ENCODE measurements at places on chromosomes 4 and X.

DNA sequence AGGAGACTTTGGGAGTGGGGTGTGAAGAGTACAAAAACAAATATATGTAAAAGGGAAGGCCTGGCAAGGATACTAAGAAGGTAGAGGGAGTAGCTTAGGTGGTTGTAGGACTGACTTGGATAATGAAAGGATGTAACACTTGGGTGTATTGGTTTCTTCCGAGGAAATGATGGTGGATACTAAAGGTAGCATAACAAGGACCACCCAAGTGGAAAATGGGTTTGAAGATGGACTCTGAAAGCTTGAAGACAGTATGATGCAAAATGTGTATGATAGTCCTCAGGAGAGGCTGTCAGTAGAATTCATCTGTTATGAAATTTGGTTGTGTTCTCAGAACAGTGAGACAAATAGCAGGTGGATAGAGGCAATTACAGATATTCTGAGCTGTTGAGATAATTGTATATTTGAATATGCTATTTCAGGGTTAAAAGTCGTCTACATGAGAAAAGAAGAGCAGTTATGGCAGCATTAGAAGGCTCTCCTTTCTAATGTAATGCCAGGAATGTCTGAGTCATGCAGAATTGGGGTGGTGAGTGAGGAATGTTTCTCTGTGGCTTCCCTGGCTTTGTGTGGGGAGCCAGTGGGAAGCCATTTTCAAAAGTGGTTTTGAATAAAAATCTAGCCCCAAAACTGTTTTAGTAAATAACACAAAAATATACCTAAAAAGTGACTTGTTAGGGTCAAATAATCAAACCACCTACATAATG, 75.6 kb downstream of the FHIP1A start:
- DNase-seq: no peak

- no peak for DNase-seq
Observed at GRCh38 chr4:187940299-187940698, 55.3 kb upstream of the ZFP42 start.

- no peak for DNase-seq
Observed at GRCh38 chr4:53943345-53944085, 120.9 kb downstream of the CHIC2 start.

- DNase-seq: no peak
Observed at GRCh38 chr4:173057901-173058300, 110.7 kb upstream of the GALNT7 start.

DNA sequence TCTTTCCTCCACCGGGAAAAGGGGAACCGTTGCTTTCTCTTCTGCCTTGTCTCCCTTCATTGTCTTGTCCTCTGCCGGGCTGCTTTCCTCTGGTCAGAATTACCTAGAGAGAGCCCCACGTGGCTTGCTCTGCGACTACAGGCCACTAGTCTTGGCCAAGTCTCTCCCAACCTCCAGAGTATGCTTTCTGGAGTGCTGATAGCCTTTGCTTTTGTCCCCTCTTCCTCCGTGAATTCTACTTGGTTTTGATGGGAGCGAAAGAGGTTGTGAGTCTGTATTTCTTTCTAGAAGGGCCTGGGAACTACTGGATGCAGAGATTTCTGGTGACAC, 5.3 kb upstream of the POU4F2 start:
- no peak for DNase-seq

DNA sequence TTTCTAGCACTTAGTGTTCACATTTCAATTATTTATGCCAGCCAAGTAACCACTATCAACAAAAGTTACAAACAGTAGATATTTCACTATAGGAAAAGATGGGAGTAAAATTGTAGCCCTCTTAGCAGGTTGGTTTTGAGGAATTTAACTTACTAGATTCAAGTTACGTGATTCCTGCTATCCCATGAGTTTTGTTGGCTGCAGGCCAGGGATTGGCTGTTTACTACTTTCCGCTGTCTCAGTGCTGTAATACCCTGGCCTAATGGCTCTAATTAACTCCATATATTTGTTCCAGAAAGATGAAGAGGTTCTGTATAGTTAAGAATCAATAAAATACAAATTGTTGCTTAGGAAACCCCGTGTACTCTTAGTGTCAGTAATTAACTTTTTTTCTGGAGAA, 55.5 kb upstream of the MAGED1 start:
- DNase-seq: no peak

- peak; percentile 35 for DNase-seq
Observed at GRCh38 chrX:136767104-136767941, 13.4 kb downstream of the ARHGEF6 start.

GRCh38 chrX:80808881-80809411, 731 bp downstream of the BRWD3 start:
- DNase-seq: peak; percentile 31

- DNase-seq: no peak
Observed at GRCh38 chrX:15399962-15400391, 15.8 kb upstream of the VEGFD start.

DNA sequence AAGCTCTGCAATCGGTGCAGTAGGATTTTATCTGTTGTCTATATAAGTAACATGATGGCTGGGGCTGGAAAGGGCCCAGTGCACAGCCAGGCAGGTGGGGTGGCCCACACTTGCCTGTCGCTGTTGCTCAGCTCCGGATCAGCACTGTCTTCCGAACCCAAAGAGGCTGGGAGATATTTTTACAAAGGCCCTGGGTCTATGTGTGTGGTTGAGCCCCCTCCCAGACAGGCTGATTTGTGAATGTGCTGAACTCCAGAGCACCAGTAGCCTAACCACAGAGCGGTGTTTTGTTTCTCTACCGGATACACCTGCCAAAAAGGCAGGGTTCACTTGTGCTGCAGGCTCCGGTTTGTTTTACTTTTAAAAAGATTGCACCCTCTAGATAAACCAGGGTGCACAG, 33.5 kb upstream of the CHRNA9 start:
- DNase-seq: peak; percentile 80

- DNase-seq: no peak
Observed at GRCh38 chrX:69019073-69019890, 146.0 kb downstream of the PJA1 start.

GRCh38 chr4:83172371-83172770, 57.8 kb upstream of the PLAC8 start:
- DNase-seq: no peak

GRCh38 chrX:150361777-150362351, 1.3 kb upstream of the MAMLD1 start:
- no peak for DNase-seq

DNA sequence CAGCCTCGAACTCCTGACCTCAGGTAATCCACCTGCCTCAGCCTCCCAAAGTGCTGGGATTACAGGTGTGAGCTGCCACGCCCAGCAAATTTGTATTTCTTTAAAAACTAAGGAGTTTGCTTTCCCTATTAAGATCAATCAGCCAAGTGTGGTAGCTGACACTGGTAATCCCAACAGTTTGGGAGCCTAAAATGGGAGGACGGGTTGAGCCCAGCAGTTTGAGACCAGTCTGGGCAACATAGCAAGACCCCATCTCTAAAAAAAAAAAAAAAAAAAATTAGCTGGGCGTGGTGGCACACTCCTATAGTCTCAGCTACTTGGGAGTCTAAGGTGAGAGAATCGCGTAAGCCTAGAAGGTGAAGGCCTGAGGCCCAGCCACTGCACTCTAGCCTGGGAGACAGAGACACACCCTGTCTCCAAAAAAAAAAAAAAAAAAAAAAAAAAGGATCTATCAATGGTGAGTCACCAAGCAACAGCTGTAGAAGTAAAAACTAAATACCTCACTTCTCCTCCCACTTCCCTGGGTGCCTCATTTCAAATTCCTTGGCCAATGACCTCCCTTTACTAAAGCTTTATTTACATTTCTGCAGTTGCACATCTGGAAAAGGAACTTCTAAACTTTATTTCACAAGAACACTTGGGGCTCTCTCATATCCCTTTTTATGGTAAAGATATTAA, 54.5 kb downstream of the LDB2 start:
- no peak for DNase-seq

DNA sequence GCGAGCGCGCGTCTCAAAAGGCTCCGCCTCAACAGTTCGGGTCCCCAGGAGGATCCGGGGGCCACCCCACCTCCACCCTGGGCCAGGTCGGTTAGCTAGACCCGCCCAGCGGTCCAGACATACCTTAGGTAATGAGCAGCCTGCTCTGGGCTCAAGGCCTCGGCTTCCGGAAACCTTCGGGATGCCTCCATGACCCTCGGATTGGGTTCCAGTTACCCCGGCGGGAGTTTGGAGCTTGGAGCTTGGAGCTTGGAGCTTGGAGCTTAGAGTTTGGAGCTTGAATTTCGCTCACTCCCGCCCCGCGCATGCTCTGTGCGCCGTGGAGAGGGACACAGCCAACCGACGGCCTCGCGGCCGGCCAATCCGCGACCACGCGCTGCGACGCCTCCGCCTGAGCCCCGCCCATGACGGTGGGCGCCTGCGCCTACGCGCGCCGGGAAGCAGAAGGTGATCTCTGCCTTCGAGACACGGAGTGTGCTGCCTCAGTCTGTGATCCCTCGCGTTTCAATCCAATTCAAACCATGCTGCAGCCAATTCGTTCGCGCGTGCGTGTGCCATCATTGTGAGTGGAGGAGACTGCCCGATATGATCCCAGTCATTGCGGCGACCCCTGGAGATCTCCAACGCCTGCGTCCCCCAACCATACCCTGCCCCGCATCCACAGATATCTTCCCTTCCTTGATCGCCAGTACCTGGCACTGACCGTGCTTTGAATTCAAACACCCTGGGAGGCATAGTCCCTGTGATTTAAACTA, at the start of gene ERCC6L:
Gene ERCC6L (minus strand): TSS at position 307 of the 755 bp plus-strand sequence. CDS start 116 bp downstream, at position 191.
- DNase-seq: peak; percentile 86

GRCh38 chr4:173929921-173930320, 353.5 kb downstream of the FBXO8 start:
- no peak for DNase-seq

GRCh38 chrX:142663330-142664095, 362.2 kb upstream of the SPANXN4 start:
- DNase-seq: no peak

GRCh38 chr4:9979101-9979701, 42.1 kb downstream of the SLC2A9 start:
- DNase-seq: no peak

Data from CD4-positive, alpha-beta T cell treated with Interleukin-15 for 4 hours (primary cell).